ENCODE measurements at places on chromosomes 3 and 15.

DNA sequence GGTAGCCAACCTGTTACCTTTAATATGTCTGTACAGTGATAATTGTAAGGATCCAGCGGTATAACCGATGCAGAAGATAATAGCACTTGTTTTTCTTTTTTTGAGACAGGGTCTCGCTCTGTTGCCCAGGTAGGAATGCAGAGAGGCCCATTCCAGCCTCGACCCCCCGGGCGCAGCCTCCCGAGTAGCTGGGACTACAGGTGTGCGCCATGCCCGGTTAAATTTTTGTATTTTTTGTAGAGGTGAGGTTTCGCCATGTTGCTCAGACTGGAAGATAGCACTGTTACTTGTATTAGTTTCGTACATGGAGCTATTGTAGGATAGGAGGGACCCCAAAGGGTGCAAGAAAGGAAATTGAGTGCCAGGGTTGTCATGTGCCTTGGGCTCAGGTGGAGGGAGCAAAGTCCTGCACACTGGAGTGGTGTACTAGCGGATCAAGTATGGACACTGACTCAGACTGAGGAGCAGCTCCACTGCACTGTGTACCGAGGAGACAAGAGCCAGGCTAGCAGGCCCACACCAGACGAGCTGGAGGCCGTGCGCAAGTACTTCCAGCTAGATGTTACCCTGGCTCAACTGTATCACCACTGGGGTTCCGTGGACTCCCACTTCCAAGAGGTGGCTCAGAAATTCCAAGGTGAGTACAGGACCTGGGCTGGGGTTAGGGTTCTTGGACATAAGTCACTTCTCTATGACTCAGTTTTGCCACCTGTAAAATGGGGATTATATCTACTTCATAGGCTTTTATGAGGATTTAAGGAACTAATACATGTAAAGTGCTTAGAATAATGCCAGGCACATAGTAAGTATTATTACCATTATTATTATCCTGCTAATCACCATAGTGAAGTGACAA is 1.0 kb downstream of the OGG1 start:
- no peak for DNase-seq

DNA sequence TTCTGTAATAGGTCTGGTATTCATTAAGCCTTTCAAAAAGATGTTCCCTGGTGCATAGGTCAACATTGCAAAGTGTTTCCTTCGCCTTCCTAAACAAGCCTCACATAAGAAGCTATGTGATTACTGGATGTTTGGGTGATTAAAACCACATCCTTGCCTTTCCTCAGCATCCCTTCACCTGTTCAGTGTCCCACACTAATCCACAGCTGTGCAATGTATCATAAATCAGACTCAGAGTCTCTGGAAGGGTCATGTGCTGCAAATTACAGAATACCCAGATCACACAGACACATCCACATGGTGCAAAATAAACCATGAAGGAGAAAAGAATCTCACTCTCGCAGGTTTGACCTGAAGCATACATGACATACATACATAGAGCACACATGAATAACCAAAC is 164.7 kb upstream of the NSMCE3 start:
- no peak for DNase-seq

- no peak for DNase-seq
Measured at GRCh38 chr3:17116007-17116600, 231.3 kb downstream of the PLCL2 start.

DNA sequence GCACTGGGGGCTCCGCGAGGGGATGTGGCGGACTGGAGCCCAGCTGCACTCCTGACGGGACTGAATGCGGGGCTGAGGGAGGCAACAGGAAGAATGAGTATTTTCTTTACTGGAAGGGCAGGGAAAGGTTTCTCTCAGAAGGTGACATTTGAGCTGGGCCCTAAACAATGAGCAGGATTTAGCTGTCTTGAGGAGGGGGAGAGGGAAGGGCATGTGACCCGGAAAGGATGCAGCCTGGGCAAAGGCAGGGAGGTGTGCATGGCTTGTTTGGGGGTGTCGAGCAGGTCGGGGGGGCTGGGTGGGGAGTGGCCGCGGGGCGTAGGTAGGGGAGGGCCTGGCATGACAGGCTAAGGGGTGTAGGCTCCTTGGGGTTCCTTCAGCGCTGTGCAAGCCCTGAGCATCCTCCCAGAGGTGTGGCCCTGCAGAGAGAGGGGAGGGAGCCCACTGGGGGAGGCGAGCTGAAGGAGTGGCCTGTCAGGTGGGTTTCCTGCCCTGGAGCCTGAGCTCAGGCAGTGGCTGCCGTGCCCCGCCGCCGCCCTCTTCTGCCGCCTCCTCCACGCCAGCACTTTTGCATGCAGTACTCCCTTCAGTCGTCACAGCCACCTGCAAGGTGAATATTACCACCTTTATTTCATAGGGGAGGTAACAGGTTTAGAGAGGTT is 17.2 kb upstream of the ANKDD1A start:
- peak; percentile 62 for DNase-seq

GRCh38 chr3:88369767-88370166 is 220.0 kb downstream of the C3orf38 start:
- no peak for DNase-seq

GRCh38 chr3:34783876-34784275 is 855.4 kb upstream of the ARPP21 start:
- no peak for DNase-seq

- no peak for DNase-seq
Measured at GRCh38 chr15:91886878-91887277, 33.4 kb downstream of the SLCO3A1 start.

DNA sequence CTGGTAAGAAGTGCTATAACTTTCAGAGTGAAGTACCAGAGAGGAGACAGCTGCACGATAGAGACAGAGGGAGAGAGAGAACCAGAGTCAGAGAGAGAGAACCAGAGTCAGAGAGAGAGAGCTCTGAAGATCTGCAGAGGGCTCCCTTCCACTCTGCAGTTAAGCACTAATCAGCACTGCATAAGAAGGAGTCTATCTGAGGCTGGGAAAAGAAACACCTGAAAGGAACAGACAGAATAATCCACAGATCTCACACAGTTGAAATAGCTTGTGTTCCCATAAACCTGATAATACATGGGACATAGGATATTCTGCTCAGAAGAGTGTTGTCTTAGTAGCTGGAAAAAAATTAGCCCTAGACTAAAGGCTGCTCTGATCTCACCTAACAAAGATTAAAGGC is 87.6 kb downstream of the CFAP44 start:
- DNase-seq, result no peak

GRCh38 chr3:27659279-27660021 is 62.7 kb downstream of the EOMES start:
- DNase-seq, result peak; percentile 29

DNA sequence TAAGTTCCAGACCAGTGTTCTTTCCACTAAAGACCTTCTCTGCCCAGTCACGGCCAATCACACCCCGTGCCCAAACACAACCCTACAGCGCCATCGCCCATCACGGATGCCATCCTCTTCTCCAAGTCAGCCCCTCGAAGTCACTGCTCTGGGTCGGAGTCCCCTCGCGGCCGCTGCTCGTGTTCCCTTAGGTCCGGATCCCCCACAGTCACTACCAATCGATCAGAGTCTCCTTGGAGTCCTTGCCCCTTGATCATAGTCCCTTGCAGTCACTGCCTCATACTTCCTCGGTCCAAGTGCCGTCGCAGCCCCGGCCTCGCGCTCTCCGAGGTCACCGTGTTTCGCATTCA is 461 bp downstream of the PCYT1A start:
- DNase-seq, result peak; percentile 18

DNA sequence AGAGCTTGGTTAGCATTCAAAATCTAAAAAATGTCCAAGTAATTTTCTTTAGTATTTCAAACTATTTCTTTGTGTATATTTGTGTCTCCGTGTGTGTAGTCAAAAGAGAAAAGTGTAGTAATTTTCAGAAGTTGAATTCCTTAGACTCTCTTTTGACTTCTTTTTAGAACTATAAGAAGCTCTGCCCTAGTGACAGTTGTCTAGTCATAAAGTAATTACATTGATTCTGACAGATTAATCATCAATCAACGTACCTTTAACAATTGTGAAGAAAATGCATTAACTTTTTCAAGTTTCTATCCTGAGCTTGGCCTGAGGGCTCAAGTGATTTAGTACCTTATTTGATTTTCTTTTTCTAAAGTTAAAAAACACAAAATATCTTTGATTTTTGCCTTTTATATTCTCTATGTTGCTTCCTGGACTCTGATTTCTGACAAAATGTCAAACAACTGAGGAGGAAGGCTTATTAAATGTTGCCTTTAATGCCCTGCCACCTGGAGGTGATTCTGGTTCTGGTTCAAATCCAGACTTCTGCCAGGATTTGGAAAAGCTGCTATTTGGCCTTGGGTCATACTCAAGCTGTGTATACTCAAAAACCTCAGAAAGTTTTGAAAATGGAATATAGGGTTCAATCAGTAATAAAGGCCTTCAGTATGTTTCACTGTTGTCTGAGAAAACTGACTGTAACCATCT is 653.6 kb downstream of the NSUN3 start:
- no peak for DNase-seq

GRCh38 chr3:134929976-134930375 is 134.9 kb downstream of the EPHB1 start:
- no peak for DNase-seq

DNA sequence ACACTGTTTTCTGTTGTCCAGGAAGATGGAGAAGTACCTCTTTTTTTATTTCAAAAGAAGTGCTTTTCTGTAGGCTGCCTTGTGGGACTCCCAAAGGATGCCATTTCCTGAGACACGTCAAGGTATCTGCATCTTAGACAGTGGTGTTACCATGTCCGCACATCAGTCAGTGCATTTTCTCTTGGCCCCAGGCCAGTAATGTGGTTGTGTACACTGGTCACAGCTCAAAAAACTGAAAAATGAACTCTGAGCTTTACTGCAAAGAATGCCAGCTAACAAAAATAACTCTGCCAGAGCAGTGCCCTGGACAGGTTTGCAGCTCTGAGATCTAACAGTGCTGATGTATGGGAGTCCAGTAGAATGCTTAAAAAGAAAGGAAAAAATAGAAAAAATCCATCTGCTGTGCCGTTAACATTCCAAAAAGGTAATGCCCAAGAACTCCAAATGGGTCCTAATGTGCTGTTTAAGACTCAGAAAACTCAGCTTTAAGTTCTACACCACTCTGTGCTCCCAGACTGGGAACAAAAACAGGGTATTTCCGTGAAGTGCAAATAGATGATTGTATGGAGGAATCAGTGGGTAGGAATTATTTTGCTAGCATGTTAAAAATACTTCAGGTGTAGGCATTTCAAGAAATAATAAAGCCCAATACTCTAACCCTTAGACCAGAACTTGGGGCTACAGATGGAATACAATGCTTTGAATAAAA is 315.9 kb downstream of the FEZF2 start:
- DNase-seq, result no peak

GRCh38 chr3:99909714-99910495 is 92.2 kb downstream of the CMSS1 start:
- no peak for DNase-seq

DNA sequence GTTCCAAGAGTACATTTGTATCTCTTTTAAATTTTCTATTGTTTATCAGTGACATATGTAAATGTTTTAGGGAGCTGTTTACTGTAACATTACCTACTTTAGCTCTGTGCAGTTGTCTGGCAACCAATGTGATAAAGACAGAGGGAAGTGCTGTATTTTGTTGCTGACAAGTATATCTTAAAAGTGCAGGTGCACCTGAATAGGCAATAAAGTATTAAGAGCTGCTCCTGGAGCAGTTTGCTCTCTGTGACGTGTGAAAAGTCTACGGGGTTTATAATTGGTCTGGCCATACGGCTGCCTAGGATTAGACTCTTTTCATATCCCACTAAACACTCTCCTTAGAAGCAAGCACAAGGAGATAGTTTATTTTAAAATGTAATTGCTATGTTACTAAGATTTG is 178.3 kb downstream of the IGF1R start:
- DNase-seq, result no peak

GRCh38 chr15:83413054-83413719 is 34.0 kb upstream of the SH3GL3 start:
- no peak for DNase-seq

DNA sequence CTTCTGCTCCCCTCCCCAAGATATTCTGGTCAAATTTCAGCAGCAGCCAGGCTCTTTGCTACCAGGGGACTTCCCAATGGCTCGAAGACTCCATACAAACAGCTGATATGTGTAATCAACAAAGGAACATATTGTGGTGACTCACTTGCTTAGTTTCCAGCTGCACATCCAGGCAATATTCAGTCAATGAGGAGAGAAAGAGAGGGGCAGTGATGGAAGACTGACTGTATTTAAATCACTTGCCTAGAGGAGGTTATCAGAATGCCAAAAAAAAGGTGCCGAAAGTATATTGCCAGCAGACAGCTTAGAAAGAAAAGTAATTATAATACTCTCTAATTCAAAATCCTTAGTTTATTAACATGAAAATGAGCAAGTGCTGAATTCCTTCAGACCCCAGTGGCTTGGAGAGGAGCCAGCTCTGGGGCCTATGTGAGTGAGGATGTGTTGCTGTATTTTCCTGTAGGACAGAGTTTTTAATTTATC is 236.5 kb downstream of the LRTM1 start:
- DNase-seq, result no peak

DNA sequence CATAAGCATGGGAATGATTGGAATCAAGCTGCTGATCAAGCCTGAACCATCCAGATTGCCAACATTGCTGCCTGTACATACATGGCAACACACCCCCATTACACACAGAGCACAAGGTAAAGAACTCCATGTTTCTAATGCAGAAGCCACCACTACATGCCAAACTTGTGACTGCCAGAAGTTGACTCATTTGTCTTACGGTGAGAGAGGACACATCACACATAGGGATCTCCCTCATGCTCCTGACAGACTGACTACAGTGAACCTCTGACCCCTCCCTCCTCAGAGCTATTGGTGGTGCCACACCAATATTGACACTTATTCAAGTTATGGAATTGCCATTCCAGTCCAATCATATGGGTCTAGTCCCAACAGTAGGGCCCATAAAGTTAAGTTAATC is 42.3 kb downstream of the EFHB start:
- no peak for DNase-seq

DNA sequence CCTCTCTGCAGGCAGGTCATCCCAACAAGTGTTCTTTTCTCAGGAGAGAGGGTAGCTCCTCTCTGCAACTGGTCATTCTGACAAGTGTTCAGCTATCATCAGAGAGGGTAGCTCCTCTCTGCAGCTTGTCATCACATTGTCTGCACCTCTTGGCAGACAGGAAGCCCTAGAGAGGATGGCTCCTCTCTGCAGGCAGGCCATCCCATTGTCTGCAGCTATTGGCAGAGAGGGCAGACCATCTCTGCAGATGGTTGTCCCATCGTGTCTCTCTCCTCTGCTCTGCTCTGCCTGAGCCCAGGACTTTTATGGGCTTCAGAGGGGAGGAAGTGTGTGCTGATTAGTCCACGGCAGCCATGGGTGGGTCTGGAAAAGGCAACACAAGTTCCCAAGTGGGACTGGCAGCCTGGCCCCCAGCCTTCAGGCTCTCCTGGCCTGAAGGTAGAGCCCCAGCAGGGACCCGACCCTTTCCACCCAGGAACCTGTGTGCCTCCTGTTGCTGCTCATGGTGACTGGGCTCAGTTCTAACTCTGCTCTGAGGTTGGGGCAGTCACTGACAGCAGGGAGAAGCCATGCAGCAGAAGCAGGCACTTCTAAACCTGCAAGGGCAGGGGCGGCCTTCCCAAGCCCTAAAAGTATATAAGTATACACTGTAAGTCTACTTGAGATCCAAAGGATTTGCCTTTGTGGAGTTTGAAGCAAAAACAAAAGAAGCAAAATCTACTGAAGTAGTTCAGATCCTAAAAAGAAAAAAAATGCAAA is 637.9 kb downstream of the PLOD2 start:
- DNase-seq, result no peak

- no peak for DNase-seq
Measured at GRCh38 chr3:26104851-26105251, 315.0 kb downstream of the OXSM start.

- DNase-seq, result no peak
Measured at GRCh38 chr3:173785004-173785403, 387.5 kb downstream of the NLGN1 start.

Data from stimulated activated CD4-positive, alpha-beta T cell treated with anti-CD3 and anti-CD28 coated beads, Interleukin-12 subunit alpha, Interleukin-12 subunit beta, amount 100 ng/mL, for 48 hours (primary cell).